ENCODE measurements at places on chromosomes 11 and 22.

- no peak for DNase-seq
These were observed 32.2 kb upstream of the ARFGAP3 start for GRCh38 chr22:42889304-42889703.

- peak; percentile 59 for DNase-seq
These were observed at the start of gene NOX4 for GRCh38 chr11:89490981-89491690. Gene NOX4, minus strand, starts transcription at chr11:89491375. Its CDS starts 129 bp downstream, at chr11:89491246.

GRCh38 chr11:235997-236773 lies at the start of gene SIRT3:
Gene SIRT3, minus strand, starts transcription at chr11:236342. Its CDS starts 14 bp downstream, at chr11:236328.
- peak; percentile 99 for DNase-seq

GRCh38 chr11:122751292-122752070 lies 86.8 kb upstream of the CRTAM start:
- peak; percentile 69 for DNase-seq

GRCh38 chr11:102552020-102552419 lies 21.5 kb upstream of the MMP7 start:
- DNase-seq, result no peak

- peak; percentile 91 for DNase-seq
These were observed 13.9 kb downstream of the DUSP8 start for GRCh38 chr11:1557904-1558774.

DNA sequence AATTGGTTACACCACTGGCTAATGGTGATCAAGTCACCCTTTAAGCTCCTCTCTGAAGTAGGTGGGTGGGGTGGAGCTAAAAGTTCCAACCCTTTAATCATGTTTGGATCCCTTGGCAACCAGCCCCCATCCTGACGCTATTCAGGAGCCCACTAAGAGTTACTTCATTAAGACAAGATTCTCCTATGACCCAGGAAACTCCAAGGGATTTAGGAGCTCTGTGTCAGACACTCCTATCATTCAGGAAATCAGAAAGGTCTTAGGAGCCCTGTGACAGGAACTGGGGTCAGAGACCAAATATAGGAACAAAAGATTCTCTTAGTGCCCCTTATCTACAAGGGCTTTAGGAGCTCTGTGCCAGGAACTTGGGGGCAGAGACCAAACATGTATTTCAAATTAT lies 141.3 kb downstream of the ATG16L2 start:
- no peak for DNase-seq

GRCh38 chr11:41868606-41869005 lies 409.2 kb upstream of the LRRC4C start:
- DNase-seq, result no peak

GRCh38 chr11:86035164-86035563 lies 33.7 kb downstream of the PICALM start:
- DNase-seq, result no peak
